Stimulated activated CD4-positive, alpha-beta T cell treated with anti-CD3 and anti-CD28 coated beads, Interleukin-1b, Interleukin-23, amount 100 ng/mL, for 1 hour (primary cell): ENCODE measurements at places on chromosomes 2 and 18.

- no peak for DNase-seq
Observed at GRCh38 chr18:50850307-50851065, 28.4 kb upstream of the ME2 start.

DNA sequence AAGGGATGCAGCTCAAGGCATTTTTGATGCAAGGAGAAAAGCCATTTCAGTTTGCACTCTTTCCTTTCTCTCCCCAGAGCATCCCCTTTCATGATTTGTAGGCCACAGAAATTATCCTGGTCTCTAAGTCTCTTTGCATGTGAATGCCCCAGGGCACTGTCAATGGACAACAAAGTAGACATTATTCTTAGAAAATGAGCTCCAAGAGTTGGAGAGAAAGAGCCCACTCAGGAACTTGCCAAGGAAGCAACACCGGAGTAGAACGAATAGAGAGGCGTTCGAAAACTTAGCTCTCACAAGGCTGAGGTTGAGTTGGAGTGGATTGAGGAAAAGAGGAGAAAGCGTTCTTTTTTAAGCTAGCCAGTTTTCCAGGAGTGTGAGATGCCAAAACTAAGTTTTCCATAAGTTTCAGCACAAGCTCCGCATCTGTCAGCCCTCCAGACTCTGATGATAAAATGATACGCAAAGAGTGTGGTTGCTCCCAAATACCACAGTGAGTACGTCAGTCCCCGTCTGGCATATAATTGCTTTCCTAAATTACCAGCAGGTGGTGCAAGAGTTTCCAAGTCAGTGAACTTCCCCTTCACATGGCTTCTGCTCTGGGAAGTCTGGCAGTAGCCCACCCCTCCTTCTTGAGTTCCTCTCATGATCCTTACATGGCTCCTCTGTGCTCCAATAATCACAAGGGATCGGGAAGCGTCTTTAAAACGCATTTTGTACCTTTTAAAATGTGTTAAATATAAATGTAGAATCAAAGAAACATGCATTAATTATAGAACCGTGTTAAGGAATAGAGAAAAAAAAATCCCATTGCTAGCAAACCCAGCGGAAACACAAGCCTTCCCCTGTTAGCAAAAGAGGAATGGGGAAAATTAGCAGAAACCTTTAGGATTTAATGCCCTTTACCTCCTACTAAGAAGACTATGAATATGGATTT lies 1060.6 kb upstream of the FANCL start:
- DNase-seq, result no peak

- no peak for DNase-seq
Observed at GRCh38 chr2:120771781-120772208, 36.1 kb downstream of the GLI2 start.

DNA sequence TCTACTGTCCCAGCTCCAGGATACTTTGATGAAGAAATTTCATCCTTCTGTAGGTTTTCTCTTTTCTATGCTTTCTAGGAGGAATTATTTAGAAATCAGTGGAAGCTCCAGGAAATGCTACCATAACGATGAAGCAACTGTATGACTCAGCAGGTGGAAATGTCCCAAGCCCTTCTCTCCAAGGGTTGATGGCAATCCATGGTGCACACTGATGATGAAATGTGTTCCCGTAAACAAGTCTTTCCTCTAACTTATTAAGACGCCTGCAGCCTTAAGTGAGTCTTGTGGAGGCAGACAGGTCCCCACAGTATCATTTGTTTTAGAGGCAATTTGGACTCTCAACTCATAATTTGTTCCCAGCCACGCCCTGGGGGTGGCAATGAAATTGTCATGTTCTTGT lies 777.6 kb upstream of the SOX11 start:
- DNase-seq, result no peak

- DNase-seq, result no peak
Observed at GRCh38 chr2:200056105-200056504, 100.7 kb downstream of the MAIP1 start.

GRCh38 chr2:143877876-143878530 lies 641.9 kb downstream of the ZEB2 start:
- DNase-seq, result no peak

GRCh38 chr2:70173520-70173919 lies 17.3 kb downstream of the C2orf42 start:
- no peak for DNase-seq

DNA sequence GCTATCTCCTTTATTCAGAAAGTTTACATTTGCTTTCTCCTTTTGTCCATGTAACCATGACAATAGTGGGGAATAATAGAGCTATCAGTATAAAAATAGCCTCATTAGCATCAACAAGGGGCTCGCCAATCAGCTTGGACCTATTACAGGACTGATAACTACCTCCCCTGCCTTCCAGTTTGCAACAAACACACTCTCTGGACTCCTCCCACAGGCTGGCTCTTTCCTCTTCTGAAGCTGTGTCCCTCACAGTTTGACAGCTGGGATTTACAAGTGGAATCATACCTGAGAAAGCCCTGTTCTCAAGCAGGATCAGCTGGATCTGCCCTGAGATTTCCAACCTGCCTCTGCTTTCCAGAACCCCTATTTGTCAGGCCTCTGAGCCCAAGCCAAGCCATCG lies 162.5 kb downstream of the GRB14 start:
- DNase-seq, result no peak

GRCh38 chr2:109369671-109370191 lies 240.7 kb downstream of the SH3RF3 start:
- DNase-seq, result no peak

DNA sequence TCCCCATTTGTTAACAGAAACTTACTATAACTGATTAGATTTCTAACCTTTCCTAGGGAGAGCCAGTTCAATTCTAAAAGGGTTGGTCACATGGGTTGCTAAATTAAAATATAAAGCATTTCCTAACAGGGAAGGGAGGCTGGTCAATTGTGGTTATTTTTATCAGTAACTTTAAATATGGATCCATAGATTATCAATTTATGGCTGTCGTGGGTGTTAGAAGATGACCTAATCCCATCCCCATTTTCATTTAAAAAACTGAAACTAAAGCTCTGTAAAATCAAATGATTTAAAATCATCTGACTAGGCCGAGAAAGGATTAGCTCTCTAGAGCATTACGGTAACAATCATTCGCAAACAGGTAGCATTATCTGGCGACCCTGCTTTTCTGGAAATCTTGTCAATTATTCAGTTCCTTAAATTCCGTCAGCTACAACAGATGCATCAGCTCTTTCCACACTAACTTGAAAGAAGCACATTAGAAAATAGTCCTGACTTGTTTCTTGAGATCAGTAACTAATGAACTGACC lies 953 bp upstream of the HNRNPA3 start:
- no peak for DNase-seq

DNA sequence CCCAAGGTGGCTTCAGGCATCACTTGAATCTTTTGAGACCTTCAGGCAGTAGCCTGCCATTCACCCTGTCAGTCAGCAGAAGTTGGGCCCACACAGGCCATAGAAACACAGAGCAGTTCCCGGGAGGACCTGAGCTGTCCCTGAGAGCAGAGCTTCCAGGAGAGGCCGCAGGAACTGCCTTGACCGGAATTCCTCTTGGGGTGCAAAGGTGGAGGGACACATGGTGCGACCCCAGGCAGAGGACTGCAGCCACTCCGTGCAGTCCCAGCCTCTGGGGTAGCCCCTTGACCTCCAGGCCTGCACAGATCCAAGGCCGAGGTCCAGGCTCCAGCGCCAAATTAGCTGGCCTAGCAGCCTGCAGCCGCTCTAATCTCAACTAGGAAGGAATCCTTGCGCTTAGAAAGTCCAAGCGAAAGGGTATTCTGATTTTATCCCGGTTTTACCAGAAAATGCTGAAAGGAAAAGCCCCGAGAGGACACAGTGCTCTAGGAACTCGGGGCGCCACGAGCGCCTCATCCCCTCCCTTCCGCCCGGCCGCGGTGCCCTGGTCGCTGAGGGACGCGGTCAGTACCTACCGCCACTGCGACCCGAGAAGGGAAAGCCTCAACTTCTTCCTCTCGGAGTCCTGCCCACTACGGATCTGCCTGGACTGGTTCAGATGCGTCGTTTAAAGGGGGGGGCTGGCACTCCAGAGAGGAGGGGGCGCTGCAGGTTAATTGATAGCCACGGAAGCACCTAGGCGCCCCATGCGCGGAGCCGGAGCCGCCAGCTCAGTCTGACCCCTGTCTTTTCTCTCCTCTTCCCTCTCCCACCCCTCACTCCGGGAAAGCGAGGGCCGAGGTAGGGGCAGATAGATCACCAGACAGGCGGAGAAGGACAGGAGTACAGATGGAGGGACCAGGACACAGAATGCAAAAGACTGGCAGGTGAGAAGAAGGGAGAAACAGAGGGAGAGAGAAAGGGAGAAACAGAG lies 5.4 kb downstream of the SIX2 start:
- no peak for DNase-seq

DNA sequence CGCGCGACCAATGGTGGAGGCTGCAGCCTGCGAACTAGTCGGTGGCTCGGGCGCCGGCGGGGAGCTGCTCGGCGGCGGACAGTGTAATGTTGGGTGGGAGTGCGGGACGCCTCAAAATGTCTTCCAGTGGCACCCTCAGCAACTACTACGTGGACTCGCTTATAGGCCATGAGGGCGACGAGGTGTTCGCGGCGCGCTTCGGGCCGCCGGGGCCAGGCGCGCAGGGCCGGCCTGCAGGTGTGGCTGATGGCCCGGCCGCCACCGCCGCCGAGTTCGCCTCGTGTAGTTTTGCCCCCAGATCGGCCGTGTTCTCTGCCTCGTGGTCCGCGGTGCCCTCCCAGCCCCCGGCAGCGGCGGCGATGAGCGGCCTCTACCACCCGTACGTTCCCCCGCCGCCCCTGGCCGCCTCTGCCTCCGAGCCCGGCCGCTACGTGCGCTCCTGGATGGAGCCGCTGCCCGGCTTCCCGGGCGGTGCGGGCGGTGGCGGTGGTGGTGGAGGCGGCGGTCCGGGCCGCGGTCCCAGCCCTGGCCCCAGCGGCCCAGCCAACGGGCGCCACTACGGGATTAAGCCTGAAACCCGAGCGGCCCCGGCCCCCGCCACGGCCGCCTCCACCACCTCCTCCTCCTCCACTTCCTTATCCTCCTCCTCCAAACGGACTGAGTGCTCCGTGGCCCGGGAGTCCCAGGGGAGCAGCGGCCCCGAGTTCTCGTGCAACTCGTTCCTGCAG lies at the start of gene HOXD9:
Gene HOXD9, plus strand, starts transcription at position 37 of the 728 bp plus-strand sequence. Its CDS starts 50 bp downstream, at position 87.
- DNase-seq, result no peak

GRCh38 chr2:74458938-74459363 lies 713 bp downstream of the WBP1 start:
- DNase-seq, result no peak

GRCh38 chr2:127105656-127106456 lies 1.1 kb downstream of the BIN1 start:
- no peak for DNase-seq

GRCh38 chr2:226683196-226683595 lies 116.4 kb downstream of the IRS1 start:
- DNase-seq, result no peak

DNA sequence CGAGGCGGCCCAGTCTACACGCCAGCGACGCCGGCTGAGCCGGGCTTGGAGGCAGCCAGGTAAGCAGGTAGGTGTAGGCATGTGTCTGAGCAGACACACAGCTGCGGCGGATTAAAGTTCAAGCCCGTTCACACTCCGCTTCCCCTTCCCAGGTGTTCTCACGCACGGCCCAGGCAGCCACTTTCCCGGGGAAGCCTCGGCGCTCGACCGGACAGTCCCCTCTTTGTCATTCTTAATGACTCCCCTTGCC lies 367 bp downstream of the TGFA start:
- no peak for DNase-seq

DNA sequence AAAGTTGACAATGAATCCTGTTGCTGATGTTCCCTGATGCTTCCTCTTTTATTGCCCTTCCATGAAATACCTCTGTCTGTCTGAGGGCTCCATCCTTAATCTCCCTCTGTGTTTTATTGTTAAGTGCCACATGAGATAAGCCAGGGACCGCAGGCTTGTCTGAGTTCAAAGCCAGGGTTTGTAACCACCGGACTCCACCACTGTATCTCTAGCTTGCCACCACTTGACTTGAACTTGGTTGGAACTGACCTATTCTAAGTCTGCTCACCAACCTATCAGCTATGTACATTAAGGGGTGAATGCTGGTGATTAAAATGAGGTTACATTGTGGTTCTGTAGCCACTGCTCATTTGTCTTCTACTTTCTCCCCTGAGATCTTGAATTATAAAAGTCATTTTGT lies 328.5 kb upstream of the ZEB2 start:
- no peak for DNase-seq

- DNase-seq, result no peak
Observed at GRCh38 chr2:229153267-229153666, 117.8 kb downstream of the PID1 start.

GRCh38 chr18:58048081-58048642 lies 4.1 kb downstream of the NEDD4L start:
- no peak for DNase-seq

DNA sequence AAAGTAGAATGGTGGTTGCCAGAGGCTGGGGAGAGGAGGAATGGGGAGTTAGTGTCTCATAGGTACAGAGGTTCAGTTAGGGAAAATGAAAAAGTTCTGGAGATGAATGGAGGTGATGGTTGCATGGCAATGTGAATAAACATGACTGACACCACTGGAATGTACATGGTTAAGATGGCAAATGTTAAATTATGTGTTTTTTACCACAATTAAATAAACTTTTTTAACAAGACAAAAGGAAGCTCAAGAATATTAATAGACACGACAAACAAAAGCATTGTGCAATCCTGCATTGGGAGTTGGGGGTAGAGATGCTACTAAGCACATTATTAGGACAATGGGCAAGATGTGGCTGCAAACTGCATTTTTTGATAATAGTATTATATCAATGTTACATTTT lies 147.7 kb downstream of the TWIST2 start:
- no peak for DNase-seq
